ENCODE measurements at places on chromosomes 2 and 18.

DNA sequence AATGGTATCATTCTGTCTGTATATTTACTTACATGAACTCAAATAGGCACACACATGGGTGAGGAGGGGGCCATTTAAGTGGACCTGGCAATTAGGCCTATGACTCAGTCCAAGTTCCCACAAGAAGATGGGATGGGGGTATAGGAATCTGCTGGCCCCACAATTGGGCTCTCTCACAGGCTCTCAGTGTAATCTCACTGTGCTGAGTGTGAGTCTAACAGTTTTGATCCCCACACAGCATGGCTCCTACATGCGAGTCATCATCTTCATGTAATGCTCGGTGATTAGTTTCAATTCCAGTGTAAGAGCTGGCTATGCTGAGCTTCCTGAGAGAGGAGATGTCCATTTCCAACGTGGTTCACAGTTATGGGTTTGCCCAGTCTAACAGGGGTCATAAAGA lies 114.0 kb downstream of the GATA6 start:
- no peak for DNase-seq

- no peak for DNase-seq
Measured at GRCh38 chr2:119415630-119416029, 16.0 kb upstream of the TMEM37 start.

DNA sequence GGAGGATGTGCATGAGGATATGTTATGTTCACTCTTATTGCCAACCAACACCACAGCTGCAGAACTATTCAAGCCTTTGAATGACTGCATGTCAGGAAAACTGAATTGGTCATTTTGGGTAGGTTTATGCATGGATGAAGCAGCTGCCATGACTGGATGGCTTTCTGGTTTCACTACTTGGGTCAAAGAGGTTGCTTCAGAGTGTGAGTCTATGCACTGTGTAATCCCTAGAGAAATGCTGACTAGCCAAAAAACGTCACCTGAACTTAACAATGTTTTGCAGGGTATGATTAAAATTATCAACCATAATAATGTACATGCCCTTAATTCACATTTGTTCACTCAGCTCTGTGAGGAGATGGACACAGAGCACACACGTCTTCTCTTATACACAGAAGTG lies 206.7 kb upstream of the RBBP8 start:
- DNase-seq: no peak

- DNase-seq: no peak
Measured at GRCh38 chr2:121485039-121485438, 45.6 kb upstream of the RNU4ATAC start.

DNA sequence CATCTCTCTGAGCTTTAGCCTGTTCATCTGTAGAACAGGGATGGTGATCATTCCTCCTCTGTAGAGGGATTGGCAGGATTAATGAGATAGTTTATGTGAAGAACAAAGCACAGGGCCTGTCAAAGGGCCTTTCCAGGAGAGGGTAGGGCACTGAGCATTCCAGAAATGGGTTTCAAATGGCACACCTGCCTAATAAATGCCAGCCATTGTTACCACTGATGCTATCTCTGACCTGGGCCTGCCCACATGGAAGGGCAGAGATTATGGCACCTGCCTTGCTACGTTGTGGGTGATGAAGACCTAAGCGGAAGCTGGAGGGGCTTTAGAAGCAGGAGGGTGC lies 31.0 kb upstream of the GMPPA start:
- no peak for DNase-seq

DNA sequence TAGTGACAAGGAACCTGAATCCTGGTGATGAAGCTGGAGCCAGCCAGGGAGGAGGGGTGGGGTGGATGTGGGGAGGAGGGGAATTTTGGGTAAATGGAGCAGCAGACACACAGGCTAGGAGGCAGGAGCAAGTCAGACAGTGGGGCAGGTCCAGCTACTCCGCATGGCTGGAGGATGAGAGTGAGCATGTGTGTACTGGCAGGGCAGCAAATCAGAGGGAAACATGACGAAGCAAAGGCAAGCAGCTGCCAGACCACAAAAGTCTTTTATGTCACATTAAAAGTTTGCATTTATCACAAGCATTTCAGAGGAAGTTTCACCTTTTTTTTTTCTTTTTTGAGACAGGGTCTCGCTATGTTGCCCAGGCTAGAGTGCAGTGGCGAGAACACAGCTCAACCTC lies 11.9 kb upstream of the KIDINS220 start:
- DNase-seq: no peak

GRCh38 chr18:63892566-63892965 lies 5.1 kb downstream of the SERPINB2 start:
- no peak for DNase-seq

DNA sequence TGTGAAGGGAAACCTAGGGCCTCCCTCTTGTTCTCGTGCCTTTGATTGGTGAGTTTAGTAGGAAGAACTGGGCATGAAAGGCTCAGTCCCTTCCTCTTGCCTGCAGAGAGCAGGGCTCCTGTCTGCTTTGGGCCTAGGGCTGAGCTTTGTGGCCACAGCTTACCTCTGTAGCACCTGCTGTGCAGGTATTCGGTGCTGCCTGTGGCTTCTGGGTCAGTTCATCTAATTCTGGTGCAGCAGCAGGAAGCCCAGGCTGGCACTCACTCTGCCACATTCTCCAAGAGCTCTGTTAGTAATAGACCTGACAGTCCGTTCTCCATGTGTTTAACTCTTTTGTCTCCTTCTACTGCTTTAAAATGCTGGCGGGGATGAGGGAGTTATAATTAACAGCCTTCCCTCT lies 96.5 kb downstream of the DLGAP1 start:
- DNase-seq: no peak

DNA sequence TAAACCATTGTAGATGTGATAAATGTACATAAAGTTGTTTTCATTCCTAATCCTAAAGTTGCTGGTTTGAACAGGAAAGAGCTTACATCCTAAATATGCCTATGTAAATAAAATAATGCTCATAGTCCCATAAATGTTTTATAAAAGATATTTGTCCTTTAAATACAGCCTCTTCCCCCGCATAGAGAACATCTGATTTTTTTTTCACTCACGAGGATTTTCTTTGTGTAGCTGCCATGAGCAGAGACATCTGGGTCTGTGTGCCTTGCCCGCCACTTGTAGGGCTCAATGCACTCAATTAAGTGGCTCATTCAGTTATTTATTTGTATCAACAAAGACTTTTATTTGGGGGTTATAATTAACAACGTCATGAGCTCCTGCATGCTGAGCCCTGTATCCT lies 72.8 kb downstream of the SOWAHC start:
- no peak for DNase-seq

DNA sequence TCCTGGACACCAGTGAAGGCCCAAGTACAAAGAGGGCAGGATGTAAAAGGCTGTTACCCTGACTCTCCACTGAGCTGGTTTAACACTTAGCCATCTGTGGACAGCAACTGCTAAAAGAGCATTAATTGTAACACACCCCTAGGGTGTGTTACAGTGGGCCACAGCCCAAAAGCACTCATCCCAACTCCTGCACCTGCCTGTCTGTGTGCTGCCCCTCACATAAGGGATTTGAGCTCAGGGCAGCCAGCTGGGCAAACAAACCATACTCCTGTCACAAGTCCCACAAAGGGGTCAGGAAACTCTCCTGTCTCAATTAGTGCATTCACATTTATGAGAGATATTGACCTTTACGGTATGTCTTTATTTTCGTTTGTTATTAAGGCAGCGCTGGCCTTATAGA lies 833.1 kb upstream of the NXPH2 start:
- DNase-seq: no peak

DNA sequence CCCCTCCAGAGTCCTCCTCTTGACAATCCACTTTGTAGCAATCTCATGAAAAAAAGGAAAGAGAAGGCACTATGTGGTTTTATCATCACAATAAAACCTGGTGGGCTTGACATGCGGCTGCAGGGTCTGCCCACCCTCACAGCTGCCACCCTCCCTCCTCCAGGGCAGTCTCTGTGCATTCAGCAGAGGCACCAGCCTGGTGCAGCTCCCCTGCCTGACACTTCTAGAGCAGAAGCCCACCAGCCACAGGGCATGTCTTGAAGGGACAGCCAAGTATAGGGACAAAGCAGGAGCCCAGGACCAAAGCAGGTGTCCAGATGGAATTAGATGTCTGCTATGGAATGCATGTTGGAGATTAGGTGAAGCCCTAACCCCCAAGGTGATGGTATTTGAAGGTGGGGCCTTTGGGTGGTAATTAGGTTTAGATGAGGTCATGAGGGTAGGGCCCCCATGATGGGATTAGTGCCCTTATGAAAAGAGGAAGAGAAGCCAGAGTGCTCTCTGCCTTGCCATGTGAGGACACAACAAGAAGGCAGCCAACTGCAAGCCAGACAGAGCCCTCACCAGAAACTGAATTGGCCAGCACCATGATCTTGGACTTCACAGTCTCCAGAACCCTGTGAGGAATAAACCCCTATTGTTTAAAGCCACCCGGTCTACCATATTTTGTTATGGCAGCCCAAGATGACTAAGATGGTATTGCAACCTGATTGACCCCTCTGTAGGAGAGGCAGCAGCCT lies 86.9 kb downstream of the MCFD2 start:
- no peak for DNase-seq

DNA sequence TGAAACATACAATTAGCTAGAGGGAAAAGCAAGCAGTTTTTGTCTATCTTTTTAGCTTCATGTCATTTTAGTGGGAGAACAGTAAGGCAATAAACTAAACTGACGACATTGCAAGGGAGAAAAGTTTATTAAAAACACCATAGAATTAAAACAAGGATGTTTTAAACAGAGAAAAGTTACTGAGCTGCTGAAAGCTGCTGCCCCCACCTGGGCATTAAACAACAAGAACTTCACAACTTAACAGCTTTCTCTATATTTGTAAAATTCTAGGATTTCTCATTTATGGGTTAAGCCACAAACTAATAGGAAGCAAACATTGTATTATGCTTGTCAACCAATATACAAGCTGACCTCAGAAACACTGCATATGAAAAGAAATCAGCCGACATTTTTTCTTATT lies 289.2 kb downstream of the ERBB4 start:
- no peak for DNase-seq

- no peak for DNase-seq
Measured at GRCh38 chr18:28041366-28041765, 135.6 kb downstream of the CDH2 start.

DNA sequence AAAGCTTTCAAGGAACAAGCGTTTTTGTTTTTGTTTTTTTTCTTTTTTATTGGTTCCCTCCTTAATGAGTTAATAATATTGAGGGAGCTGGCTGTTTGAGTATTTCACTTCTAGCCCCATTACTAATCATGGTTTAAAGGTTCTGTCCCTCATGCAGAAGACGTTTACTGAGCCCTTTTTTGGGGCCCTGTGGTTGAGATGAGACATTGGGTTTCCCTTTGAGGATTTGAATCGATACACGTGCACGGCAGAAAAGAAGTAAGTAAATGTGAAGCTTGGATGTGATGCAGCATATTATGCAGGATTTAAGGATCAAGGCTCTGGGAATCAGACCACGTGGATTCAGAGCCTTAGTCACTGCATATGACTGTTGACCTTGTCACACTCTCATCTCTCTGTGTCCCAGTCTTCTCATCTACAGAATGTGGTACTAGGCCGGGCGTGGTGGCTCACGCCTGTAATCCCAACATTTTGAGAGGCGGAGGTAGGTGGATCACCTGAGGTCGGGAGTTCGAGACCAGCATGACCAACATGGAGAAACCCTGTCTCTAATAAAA lies 1.0 kb upstream of the CHST10 start:
- no peak for DNase-seq

- no peak for DNase-seq
Measured at GRCh38 chr2:80545420-80546210, 241.1 kb upstream of the LRRTM1 start.

DNA sequence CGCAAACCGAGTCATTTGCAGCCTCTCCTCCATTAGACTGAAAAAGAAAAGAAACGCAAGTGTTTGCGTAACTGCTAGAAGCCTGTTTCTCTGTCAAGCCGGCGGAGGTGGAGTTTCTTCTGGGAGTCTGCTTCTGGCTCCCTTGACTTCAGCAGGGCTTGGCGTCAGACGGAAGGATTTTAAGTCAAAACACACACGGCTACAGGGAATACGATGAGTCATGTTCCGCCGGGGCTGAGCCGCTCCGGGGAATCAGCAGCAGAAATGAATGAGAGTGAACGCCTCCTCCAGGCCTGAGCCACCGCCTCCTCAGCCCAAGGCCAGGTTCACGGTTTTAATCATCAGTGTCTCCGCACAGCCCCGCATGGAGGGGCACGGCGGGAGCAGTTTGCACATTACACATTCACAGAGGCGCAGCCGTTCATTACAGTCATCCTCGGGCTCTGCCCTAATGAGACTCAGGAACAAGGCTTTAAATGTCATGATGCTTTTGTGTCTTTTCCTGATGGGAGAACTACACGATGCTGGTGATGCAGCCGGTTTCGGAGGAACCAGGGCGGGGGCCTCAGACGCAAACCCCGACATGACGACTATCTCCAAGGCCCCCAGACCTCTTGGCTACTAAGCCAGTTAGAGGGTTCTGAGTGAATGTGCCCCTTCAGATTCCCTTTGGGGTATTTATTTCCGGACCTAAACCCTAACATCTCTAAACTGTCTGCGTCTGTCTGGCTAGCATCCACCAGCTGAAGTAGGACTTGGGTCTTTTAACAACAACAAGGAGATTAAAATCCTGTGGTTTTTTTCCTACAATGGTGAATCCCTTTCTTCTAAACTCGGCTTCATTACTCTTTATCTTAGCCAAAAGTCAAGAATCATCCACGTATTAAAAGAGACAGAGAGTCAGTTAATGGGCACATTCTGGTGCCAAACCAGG lies 11.1 kb upstream of the SCG2 start:
- DNase-seq: no peak

- DNase-seq: no peak
Measured at GRCh38 chr2:73944714-73945113, 18.0 kb downstream of the DGUOK start.

GRCh38 chr2:135803278-135803677 lies 33.7 kb downstream of the LCT start:
- DNase-seq: no peak

DNA sequence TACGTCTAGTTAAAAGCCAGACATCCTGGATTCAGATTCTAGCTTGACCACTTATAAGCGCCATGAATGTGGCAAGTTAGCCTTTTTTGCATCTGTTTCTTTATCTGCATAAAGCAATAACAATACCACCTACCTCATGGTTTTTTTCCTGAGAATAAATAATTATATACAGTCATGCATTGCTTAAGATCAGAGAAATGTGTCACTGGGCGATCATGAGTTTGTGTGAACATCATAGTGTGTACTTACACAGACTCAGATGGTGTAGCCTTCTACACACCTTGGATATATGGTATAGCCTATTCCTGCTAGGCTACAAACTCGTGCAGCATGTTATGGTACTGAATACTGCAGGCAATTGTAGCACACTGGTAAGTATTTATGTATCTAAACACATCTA lies 84.7 kb upstream of the PELI1 start:
- DNase-seq: no peak

DNA sequence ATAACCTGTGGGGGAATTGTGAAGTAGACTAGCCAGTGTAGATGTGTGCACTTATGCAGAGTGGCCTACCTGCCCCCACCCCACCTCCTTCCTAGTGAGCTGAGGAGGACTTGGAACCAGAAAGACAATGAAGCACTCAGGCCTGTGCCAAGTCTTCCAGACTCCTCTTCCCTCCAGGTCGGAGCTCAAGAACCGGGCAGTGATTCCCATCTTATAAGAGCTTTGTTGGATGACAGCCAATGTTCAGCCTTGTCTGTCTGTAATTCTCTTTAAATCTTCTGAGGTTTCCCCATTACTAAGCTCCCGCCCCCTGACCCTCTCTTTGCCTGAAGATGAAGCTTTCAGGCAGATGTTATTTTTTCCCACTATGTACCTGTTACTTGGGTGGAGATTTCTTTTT lies 121.0 kb downstream of the SMAD2 start:
- no peak for DNase-seq

- DNase-seq: no peak
Measured at GRCh38 chr2:170681311-170681710, 33.8 kb upstream of the SP5 start.

Data from GM19239 (cell line).